ENCODE measurements at places on chromosomes 3 and 15.

GRCh38 chr15:66394472-66394871 is 7.8 kb downstream of the MAP2K1 start:
- no peak for DNase-seq

- DNase-seq: no peak
These were observed 72.9 kb downstream of the AKAP13 start for GRCh38 chr15:85453144-85453872.

- no peak for DNase-seq
These were observed 38.2 kb upstream of the MAGI1 start for GRCh38 chr3:66076861-66077470.

DNA sequence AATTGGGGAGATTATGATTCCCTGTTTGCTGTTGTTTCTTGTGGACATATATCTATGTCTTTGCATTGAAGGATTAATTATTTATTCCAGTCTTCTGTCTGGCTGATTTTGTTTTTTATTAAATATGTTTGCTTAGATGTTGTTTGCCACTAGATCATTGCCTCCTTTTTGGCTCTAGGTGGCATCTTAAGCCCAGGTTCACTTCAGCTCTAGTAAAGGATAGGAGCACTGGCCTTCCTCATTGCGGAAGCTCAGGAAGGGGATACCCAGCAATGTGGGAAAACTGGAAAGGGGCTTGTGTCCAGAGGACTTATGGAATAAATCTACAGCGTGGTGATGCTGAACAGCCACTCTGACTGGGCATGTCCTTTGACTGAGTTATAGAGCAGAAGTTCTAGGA is 821.6 kb downstream of the PDCD6IP start:
- DNase-seq: no peak

DNA sequence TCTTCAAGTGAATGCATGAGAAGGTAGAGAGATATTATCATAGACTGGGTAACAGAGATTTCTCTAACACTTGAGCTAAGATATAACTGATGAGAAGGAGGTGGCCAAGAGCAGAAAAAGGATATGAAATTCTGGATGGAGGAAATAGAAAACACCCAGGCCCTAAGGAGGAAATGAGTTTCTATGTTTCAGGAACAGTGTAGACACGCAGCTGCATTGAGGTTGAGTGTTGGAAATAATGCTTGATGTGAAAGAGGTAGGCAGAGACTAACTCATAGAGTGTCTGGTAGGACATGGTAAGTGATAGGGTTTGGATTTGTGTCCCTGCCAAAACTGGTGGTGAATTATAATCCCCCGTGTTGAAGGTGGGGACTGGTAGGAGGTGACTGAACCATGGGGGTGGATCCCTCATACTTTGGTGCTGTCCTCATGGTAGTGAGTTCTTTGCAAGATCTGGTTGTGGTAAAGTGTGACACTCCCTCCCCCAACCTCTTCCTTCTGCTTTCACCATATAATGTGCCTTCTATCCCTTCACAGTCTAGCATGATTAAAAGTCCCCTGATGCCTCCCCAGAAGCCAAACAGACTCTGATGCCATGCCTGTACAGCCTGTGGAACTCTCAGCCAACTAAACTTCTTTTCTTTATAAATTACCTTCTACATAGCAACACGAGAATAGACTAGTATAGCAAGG is 787.3 kb downstream of the EDEM1 start:
- DNase-seq: no peak

DNA sequence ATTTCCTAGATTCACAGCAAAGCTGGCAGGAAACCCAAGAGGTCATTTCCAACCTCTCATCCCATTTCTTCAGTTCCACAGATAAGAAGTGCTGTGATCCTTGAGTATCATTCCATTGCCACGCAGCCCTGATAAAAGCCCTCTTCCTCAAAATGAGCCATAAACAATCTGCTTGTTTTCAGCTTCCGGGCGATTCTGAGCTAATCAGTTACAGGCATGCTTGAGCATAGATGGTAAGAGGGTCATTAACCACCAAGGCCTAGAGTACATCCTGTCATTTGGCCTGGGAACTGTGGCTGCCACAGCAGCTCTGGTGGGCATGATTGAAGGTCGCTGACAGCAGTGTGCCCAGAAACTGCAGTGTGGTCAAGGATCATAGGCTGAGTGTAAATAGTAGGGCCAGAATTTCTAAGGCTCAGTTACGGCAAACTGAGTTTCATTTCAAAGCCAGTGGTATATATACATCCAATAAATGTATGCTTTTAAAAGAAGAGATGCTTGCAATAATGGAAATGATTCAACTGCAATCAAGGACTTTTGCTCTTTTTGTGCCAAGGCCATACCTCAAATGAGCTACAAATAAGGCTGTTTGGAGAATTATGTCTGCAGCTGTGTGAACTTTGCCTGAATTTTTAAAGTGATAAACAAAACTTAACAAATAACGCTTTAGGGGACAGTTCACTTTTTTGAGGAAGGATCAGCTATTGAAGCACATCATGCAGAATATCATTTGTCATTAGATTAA is 47.3 kb downstream of the P3H2 start:
- no peak for DNase-seq

GRCh38 chr3:19489936-19490335 is 341.6 kb downstream of the KCNH8 start:
- no peak for DNase-seq

- DNase-seq: peak; percentile 31
These were observed at the start of gene ADPRH for GRCh38 chr3:119579366-119580066. Gene ADPRH (plus strand): TSS chr3:119579492. CDS start chr3:119582170, 2,678 bp downstream.

GRCh38 chr15:86229306-86229705 is 149.6 kb downstream of the AGBL1 start:
- DNase-seq: no peak

GRCh38 chr15:31297575-31298456 is 28.8 kb upstream of the KLF13 start:
- DNase-seq: no peak

DNA sequence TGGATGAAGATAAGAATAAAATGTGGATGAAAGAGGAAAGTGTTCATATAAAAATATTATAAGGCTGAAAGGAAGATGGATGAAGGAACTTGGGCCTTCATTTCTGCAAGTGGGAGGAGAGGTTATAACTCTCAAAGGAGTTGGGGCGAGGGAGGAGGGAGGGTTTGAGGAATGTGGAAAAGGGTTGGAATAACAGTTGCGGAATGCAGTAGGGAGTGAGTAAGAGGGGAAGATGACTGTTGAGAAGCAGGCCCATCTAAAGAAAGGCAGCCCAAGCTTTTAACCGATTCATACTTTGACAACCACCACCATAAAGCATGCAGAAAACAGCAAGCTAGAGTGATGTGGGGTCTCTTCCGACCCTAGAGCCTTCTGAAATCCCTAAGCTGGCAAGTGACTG is 8.3 kb upstream of the TM4SF4 start:
- DNase-seq: no peak

GRCh38 chr15:58585693-58586443 is 154.1 kb downstream of the LIPC start:
- no peak for DNase-seq

GRCh38 chr15:38564557-38565286 is at the start of gene RASGRP1:
Gene RASGRP1 (minus strand): TSS chr15:38564814. CDS start chr15:38564628, 186 bp downstream.
- DNase-seq: peak; percentile 16

DNA sequence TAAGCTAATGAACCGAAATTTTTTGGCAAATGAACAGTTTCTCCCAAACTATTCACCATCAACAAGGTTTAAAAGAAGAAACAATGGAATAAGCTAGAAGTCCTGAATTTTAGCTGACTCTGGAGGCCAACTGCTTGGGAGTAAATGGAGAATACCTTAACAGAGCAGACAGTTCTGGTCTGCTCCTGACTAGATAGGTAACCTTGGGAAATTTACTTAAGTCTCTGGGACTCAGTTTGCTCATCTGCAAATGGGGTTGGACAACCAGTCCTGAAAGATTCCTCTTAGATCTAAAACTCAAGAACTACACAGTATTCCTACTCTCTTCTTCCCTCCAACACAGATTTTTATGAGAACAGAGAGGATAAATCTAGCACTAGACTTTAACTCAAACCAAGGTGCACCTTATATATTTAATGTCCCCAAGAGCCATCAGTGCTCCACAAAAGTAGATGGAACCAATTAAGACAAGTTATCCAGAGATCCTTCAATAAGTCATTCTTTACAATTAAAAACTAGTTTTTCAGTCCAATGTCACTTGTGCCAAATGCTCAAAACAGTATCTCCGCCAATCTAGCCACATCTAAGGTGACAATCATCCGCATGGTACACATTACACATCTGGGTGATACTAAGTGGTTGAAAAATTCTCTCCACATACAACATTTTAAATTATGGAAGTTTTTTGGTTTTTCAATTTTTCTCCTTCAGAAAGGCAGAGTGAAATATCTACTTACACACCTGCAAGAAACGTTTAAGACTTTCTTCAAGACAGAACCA is 1.5 kb downstream of the RHOA start:
- DNase-seq: no peak

GRCh38 chr15:73755481-73755880 is 2.3 kb upstream of the INSYN1 start:
- DNase-seq: peak; percentile 18

GRCh38 chr15:67248011-67248505 is 6.4 kb downstream of the AAGAB start:
- DNase-seq: no peak

DNA sequence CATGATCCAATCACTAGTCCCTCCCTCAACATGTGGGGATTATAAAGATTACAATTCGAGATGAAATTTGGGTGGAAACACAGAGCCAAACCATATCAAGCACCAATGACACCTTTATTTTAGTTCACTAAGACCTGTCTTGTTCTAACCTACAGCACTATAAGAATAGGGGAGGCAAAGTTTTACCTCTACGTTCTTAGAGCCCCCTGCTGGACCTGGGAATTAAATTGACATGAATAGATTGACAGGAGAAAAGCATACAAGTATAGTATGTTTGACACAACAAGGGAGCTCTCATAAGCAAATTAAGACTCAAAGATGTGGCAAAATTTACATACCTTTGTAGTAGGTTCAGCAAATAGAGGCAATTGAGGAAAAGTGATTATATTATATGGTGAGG is 974.4 kb upstream of the ALCAM start:
- DNase-seq: no peak

GRCh38 chr15:41727143-41727542 is 47.1 kb upstream of the MAPKBP1 start:
- DNase-seq: no peak

- DNase-seq: peak; percentile 27
These were observed 848.6 kb downstream of the IGSF11 start for GRCh38 chr3:118186051-118186450.

- peak; percentile 27 for DNase-seq
These were observed 519 bp downstream of the ABHD6 start for GRCh38 chr3:58237941-58238681.

GRCh38 chr3:21618695-21619094 is 132.3 kb downstream of the ZNF385D start:
- no peak for DNase-seq

GRCh38 chr3:5293207-5293606 is 105.7 kb downstream of the EDEM1 start:
- DNase-seq: no peak

All from NCI-H1092 treated with DMSO at 0.1 percent for 48 hours (cell line).